ENCODE measurements at places on chromosomes 16 and 17.

DNA sequence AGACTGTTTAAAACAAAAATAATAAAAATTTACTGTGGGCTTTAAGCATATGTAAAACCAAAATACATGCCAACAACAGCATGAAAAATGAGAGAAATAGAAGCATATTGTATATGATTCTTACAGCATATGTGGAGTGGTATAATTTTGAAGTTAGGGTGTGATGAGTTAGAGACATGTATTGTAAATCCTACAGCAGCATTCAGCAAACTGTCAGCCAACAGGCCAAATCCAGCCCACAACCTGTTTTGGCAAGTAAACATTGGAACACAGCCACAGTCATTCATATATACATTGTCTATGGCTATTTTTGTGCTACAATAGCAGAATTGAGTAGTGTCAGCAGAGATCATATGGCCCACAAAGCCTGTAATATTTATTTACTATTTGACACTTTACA lies 42.3 kb downstream of the ZNF18 start:
- DNase-seq, result no peak

GRCh38 chr16:65222536-65222935 lies 100.7 kb upstream of the CDH11 start:
- no peak for DNase-seq

- no peak for DNase-seq
Observed at GRCh38 chr16:86503830-86504229, 6.5 kb upstream of the FOXF1 start.

- DNase-seq, result no peak
Observed at GRCh38 chr16:83113317-83113716, 486.5 kb downstream of the CDH13 start.

- no peak for DNase-seq
Observed at GRCh38 chr17:72430611-72431432, 310.0 kb downstream of the SOX9 start.

DNA sequence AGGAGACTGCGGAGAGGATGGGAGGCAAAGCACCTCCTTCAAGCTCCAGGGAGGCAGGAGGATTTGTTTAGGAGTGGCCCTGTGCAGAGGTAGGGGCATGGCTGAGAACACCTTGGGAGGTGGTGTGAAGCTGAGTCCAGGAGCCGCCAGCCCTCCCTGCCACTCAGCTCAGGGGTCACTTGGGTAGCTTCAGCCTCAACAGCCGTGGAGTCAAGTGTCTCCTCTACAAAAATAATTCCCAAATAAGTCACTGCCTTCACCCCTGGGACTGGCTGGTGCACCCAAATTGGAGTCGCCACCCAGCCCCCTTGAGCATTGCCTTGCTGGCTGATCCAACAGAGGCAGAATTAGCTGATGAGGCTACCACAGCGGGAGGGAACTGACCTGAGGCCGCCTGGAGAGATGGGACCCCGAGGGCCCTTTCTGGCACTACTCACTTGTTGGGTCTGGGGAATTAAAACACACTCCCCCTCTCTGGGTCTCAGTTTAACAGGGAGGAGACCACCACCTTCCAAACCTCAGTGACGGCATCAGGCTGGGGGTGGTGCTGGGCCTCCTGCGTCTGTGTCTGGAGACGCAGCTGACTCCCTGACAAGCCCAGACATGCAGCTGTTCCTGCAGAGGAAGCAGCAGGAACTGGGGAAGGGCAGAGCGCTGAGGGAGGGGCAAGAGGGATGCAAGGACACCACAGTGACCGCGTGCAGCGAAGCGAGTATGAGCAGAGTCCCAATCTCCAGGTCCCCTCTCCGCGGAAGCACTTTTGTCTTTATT lies 87.9 kb upstream of the TOB1 start:
- no peak for DNase-seq

GRCh38 chr17:50218071-50218759 lies 16.8 kb upstream of the COL1A1 start:
- no peak for DNase-seq

GRCh38 chr16:50403491-50403890 lies 34.7 kb upstream of the BRD7 start:
- no peak for DNase-seq

- no peak for DNase-seq
Observed at GRCh38 chr16:84927621-84928591, 83.4 kb downstream of the ZDHHC7 start.

GRCh38 chr16:49883076-49884014 lies 27.4 kb upstream of the ZNF423 start:
- no peak for DNase-seq

GRCh38 chr17:76432712-76433336 lies 20.1 kb downstream of the UBE2O start:
- no peak for DNase-seq

DNA sequence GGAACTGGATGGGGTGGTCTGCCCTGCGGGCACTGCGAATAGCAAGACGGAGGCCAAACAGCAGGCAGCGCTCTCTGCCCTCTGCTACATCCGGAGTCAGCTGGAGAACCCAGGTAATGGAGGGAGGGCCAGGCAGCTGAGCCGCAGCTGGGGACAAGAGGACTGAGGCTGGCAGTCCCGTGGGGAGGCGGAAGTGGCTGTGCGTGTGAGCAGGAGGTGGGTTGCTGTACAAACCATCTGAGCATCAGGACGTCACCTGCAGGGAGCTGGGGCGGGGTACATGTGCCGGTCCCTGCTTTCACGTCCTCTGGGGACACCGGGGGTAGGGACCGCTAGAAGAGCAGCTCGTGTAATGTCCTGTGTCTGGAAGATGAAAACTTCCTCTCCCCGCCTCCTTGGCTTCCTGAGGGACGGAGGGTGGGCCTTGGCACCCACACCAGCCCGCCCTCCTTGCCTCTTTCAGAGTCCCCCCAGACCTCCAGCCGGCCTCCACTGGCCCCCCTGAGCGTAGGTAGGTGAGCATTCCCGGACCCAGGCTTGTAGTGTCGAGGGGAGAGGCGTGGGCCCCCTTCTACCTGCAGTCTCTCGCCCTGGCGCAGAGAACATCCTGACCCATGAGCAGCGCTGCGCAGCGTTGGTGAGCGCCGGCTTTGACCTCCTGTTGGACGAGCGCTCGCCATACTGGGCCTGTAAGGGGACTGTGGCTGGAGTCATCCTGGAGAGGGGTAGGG lies 3.7 kb downstream of the ADAD2 start:
- no peak for DNase-seq

- DNase-seq, result no peak
Observed at GRCh38 chr16:11674001-11674817, 6.0 kb downstream of the SNN start.

GRCh38 chr17:45050481-45051059 lies 862 bp downstream of the DCAKD start:
- peak; percentile 39 for DNase-seq

GRCh38 chr17:34203018-34203638 lies 52.0 kb upstream of the CCL2 start:
- DNase-seq, result no peak

- DNase-seq, result no peak
Observed at GRCh38 chr17:42585353-42585752, 7.8 kb upstream of the PSMC3IP start.

GRCh38 chr16:15518381-15519351 lies 84.3 kb downstream of the BMERB1 start:
- DNase-seq, result no peak

- DNase-seq, result peak; percentile 18
Observed at GRCh38 chr17:4074831-4075495, 67.9 kb downstream of the ZZEF1 start.

GRCh38 chr17:76734080-76734840 lies 2.9 kb downstream of the SRSF2 start:
- no peak for DNase-seq

GRCh38 chr17:72244956-72245355 lies 124.1 kb downstream of the SOX9 start:
- DNase-seq, result no peak

- DNase-seq, result no peak
Observed at GRCh38 chr17:82937411-82938371, 97.9 kb upstream of the ZNF750 start.

- no peak for DNase-seq
Observed at GRCh38 chr16:51153577-51154031, 2.5 kb upstream of the SALL1 start.

DNA sequence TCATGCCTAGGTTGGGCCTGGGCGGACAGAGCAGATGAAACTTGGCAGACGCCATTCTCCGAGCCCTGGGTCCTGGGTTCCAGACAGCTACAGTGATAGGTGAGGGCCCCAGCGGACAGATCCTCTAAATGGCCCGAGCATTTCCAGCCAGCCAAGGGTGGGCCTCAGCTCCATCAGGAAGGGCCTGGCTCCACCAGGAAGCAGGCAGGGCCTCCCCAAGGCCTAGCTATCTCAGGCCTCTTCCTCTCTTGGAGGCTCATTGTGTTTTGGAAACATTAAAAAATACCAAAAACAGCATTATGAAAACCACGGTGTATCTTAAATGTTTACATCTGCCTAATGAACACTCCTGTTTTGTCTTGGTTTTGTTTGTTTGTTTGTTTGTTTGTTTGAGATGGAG lies 38.2 kb upstream of the SBK1 start:
- no peak for DNase-seq

- DNase-seq, result peak; percentile 43
Observed at GRCh38 chr17:74325743-74326379, at the start of gene KIF19. Gene KIF19 (plus strand): TSS chr17:74326226. CDS start chr17:74326350, 124 bp downstream.

DNA sequence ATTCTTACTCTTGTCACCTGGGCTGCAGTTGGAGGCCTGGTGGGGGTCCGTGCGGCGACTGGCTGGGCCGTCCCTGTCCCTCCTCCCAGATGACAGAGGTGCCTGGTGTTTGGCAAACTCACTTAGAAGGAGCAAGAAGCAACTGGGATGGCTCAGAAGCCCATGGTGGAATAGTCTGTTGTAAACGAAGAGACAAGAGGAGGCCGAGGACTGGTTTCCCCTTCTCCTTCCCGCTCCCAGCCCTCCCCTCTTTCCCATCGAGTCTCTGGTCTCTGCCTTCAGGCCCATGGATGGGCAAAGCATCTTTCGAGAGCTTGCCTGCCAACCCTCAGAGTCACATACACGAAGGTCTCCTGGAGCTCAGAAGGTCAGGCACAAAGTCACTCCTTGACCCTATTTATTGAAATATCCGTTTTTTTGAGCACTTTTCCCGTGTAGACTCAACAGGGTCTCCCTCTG lies 364.4 kb downstream of the SEC14L1 start:
- no peak for DNase-seq

- no peak for DNase-seq
Observed at GRCh38 chr17:50344731-50345365, 1.1 kb upstream of the XYLT2 start.

- DNase-seq, result no peak
Observed at GRCh38 chr16:68724797-68725196, 12.3 kb upstream of the CDH1 start.

- DNase-seq, result no peak
Observed at GRCh38 chr17:40471846-40472732, 28.8 kb downstream of the IGFBP4 start.

- DNase-seq, result no peak
Observed at GRCh38 chr17:6045621-6046357, 24.4 kb upstream of the WSCD1 start.

DNA sequence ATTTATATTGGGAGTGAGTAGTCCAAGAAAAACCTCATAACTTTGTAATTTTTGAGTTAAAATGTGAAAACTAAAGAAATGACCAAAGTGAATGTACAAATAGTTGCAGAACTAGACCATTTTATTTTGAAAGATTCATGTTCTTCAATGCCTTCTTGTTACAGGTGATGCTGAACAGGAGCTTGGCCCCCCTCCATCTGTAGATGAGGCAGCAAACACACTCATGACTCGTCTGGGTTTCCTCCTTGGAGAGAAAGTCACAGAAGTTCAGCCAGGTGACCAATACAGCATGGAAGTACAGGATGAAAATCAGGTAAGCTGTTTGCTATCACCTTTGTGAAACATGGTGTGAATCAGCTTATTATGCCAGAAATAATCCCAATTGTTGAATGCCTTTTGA lies 227.8 kb downstream of the TANC2 start:
- DNase-seq, result no peak

- no peak for DNase-seq
Observed at GRCh38 chr16:70441406-70441990, 2.6 kb upstream of the ST3GAL2 start.
